ENCODE measurements at places on chromosomes 7 and 10.

DNA sequence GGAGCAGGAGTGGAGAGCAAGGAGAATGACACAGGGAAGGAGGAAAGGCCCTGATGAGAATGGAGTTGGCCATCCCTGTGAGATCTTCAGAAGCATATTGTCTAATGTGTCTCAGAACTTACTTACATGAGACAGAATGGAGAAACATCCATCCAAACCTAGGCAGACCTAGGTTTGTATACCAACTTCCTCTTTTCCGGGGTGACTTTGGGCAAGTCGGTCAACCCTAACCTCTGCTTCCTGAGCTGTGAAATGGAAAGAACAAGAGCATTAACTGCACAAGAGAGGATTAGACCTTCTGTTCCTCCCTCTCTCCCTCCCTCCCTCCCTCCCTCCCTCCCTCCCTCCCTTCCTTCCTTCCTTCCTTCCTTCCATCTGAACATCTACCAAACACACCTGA, 4.5 kb downstream of the GHRHR start:
- ATAC-seq = no peak

DNA sequence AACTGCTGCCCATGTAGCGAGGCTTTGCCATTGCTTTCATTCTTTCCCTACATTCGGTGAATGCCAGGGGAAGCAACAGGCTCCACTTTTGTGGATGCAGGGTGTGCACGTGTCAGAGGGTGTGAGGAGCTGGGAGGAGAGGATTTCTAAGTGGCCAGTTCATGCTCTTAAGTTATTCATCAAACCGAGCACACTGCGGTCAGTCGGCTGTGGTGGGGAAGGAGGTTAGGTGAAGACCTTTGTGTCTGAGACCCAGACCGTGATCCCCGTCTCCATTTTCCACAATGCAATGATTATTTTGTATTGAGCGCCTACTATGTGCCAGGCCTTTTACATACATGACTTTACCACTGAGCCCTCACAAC, 438.6 kb upstream of the GALNT17 start:
- ATAC-seq = no peak

GRCh38 chr10:102230861-102231356, 4.8 kb downstream of the ELOVL3 start:
- no peak for ATAC-seq

- ATAC-seq = no peak
Measured at GRCh38 chr10:97640868-97641811, 669 bp downstream of the PI4K2A start.

DNA sequence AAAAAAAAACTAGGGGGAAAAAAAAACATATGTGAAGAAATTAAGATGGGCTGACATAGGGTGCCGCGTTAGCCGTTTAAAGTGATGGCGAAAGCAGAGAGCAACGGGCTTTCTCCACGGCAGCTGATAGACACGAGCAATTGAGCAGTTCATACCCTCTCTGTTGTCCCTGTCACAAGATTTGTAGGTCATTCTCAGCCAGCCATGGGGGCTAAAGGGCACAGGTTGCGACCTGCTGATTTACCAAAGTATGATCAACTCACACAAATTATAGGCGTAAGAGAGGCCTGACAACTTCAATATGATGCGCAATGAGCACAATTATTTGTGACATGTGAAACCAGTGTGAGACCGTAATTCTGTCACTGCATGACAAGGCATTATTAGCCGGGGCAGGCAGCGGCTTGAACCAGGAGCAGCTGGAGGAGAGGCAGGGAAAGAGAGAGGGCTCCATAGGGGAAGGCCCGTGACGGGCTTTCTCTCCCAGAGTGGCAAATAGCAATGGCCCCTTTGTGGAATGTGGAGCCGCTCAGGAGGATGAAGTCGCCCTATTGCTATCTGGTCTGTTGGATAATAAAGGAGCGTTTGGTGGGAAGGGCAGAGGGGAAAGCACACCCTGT, 195.1 kb upstream of the HABP2 start:
- ATAC-seq = no peak

GRCh38 chr7:139488810-139489209, 5.3 kb upstream of the KLRG2 start:
- no peak for ATAC-seq

GRCh38 chr7:148191391-148192065, 399.0 kb upstream of the C7orf33 start:
- no peak for ATAC-seq

DNA sequence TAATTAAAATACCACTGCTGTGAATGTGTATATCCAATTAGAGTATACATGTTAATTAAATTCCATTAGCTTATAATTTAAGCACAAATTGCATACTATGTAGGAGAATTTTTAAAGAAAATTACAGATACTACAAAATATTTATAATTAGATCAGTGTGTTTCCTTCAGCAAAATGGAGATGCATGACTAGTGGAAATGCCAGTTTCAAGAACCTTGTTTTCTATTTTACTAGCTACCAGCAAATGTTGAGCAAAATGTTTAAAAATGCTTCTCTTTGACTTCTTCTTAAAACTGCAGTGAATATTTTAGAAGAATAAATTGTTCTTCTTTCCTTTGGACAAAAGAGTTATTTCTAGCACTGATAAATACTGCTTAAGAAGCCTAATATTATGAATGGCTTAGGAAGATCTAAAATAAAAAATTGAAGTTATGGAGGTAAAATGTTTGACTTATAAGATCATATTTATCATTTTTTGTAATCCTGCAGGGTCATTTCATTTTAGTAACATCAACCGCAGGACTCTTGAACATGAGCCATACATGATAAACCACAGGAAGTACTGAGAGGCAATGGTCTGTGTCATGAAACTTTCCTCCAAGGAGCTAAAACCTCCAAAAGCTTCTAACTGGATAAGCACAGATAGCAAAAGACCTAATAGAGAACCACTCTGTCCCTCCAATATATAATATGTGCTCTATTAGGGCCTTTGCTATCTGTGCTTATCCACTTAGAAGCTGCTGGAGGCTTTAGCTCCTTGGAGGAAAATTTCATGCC, 1066.0 kb upstream of the CELF2 start:
- no peak for ATAC-seq

GRCh38 chr10:32445036-32445435, 904 bp upstream of the CCDC7 start:
- ATAC-seq = no peak

DNA sequence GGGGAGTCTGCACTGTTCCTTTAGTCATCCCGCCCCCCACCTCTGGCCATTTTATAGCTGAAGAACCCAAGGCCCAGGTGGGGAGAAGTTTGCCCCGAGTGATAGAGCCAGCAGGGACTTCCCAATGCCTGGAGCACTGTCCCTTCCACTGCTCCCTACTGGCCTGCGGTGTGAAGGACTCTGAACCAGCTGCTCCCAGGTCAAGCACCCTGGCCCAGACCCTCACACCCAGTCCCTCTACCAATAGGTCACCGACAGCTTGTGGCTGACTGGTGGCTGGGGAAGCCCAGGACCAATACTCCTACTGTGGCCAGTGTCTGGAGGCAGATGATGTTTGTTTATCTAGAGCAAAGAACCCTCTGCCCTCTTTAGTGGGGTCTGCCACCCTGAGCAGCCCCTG, 167.9 kb downstream of the LCOR start:
- ATAC-seq = no peak

DNA sequence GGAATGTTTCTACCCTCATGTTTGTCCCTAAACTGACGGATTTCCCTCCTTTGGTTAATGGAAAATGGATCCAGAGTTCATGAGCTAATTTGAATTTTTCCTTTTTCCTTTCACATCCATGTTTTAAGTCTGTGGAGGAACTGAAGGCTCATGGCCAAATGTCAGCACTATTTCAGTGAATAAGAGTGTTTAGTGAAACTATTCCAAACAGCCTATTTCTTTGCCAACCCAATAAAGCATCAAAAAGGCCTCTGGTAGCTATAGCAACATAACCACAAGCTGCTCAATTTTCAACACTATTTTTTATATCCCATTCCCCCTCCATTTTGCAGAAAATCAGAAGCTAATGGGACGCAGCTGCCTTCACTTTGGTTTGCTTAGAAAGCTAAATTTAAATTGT, 1454.1 kb downstream of the GATA3 start:
- no peak for ATAC-seq

GRCh38 chr10:114822444-114823076, 980 bp downstream of the FHIP2A start:
- peak; percentile 5 for ATAC-seq

GRCh38 chr10:117240621-117241529, at the start of gene SLC18A2:
SLC18A2 (plus strand) TSS chr10:117241114; CDS start chr10:117241694, 580 bp downstream.
- ATAC-seq = no peak

DNA sequence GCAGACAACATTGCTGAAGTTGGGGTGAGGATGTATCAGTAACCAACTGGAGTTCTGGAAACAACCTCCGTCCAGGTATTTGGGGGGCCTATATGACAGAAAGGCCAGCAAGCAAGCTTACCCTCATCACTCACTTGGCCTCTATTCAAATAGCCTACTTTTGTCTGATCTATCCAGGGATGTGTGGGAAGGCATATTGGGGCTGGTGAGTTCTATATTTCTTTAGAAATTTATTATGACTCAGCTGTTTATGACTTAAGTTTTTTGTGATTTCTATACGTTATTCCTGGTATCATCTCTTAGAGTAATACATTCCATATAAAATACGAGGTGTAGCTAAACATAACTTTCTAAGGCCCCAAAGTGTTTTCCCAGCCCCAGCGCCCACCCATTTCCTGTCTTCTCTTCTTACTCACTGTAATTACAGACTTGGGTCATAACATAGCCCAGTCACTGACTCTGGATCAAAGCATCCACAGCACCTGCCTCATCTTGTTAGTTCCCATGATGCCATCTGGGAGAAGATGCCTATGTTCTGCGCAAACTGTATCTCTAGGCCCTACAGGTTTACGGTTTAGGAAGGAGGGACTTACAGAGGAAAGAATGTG, 18.1 kb downstream of the GARS1 start:
- no peak for ATAC-seq

GRCh38 chr10:22420787-22421517, 75.7 kb downstream of the SPAG6 start:
- ATAC-seq = peak; percentile 41

DNA sequence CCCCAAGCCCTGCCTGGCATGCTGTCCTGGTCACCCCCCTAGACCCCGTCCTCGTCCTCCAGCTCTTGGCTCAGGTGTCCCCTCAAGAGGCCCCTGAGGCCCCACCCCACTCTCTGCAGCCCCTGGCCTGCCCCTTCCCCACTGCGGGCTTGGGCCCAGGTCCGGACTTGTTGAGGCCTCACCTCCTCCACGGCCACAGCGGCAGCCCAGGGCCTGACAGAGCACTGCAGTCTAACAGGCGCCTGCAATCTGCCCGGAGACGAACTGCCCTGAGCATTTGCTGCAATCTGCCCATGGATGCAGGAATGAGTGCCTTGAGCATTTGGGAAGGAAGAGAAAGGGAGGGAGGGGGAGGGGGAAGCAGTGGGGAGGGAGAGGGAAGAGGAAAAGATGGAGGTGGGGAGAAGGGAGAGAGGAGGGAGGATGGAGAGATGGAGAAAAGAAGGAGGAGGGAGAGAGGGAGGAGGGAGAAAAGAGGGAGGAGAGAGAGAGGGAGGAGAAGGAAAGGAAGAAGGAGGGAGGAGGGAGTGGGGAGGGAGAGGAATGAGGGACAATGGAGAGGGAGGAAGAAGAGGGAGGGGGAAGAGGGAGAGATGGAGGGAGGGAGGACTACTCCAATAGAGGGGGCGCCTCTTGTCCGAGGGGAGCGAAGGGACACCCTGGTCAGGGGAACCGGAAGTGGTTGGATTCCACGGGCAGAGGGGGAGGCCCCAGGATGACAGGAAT, 73.9 kb downstream of the PDGFA start:
- no peak for ATAC-seq

DNA sequence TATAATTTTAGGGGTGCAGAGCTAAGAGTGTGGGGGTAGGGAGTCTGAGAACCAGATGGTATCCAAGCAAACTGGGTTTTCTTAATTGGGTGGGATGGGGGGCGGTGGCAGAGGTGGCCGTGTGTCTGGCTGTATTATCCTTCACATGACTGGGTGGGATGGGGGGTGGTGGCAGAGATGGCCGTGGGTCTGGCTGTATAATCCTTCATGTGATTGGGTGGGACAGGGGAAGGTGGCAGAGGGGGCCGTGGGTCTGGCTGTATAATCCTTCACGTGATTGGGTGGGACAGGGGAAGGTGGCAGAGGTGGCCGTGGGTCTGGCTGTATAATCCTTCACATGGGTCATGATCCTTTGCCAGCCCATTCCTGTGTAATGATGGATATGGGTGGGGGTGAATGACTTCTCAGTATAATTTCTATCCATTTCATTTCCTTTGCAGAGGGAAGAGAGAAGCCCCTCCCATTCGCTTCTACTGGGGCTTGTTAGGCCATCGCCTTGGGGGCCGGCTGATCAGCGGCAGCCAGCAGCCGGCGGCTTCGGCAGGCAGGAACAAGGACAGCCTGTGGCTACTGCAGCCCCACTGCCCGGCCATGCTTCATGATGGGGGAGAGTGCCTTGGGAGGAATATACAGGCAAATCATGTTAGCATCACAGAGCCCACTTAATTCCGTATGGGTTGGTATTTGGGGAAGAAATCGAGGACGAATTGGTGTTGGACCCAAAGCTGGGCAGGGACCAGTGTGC, 179.6 kb upstream of the MKI67 start:
- ATAC-seq = no peak

- no peak for ATAC-seq
Measured at GRCh38 chr7:3980300-3980643, 679.2 kb downstream of the SDK1 start.

DNA sequence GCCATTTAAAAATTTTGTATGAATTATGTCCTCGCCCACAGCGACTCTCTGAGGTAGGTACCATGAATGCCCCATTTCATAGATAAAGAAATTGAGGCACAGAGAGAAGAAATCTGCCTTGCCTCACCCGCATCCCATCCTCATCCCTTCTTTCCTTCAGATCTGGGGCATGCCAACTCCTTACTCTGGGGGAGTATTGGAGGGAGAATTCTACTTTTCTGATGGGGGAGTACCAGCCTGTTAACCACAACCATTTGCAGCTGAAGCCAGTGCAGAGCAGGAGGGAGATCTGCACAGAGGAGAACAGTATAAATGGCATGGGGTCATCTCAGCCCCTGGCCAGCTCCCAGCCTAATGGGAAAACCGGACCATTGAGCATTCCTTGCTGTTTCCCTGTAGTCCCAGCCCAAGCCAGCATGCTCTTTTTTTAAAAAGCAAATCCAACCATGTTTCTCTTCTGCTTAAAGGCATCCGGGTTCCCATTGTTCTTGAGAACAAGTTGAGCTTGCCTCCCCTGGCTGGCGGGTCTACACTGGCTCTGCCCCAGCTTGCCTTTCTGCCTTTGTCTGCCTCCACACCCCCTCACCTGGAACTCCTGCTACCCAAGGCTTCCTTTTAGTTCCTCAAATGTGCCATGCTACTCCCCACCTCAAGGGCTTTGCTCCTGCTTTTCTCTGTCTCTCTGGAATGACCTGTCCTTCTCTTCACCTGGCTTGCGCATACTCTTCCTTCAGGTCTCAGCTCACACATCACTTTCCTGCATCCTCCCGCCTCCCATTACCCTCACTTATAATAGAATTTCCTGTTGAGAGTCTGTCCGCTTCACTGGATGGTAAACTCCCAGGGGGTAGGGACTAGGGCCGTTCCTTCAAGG, 8.8 kb upstream of the ZNF503 start:
- ATAC-seq = no peak

Measured in activated CD4-positive, CD25-positive, alpha-beta regulatory T cell treated with anti-CD3 and anti-CD28 coated beads, Interleukin-2, amount 50 U/mL, for 24 hours (primary cell).